ENCODE measurements at places on chromosomes 13 and 19.

DNA sequence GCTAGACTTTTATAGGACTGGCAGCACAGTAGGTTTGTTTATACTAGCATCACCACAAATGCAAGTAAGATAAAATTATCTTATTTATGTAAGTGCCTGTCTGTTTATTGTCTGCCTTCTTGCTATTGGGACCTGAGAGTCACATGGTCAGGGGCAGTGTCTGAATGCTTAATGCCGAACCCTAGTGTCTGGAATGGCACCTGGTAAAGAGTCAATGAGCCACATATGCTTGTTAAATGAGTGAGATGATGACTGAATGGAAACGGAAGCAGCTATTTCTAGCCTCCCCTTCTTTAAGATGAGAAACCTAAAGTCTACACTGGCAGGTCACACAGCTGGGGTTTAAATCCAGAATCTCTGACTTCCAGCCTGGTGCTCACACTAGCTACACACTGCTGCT is 92.2 kb downstream of the STOML3 start:
- no peak for DNase-seq

- peak; percentile 75 for DNase-seq
These were observed 77.0 kb downstream of the LRRC63 start for GRCh38 chr13:46288570-46289259.

DNA sequence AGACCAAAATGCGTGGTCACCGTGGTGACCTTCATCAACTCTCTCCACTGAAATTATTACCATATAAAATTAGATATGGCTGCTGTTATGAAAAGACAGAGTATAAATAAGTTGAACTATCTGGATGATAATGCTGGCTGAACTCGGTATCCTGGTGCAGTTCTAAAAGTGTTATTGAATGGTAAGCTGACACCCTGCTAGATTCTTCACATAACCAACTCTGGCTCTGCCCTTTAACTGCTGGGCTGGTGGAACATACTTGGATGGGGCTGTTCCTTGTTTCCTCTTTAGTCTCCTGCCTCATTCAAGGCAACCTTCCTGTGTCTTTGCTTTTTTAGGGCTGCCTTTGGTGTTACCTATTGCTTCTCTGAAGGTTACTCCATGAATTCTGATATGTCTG is 106.9 kb downstream of the FGF9 start:
- no peak for DNase-seq

DNA sequence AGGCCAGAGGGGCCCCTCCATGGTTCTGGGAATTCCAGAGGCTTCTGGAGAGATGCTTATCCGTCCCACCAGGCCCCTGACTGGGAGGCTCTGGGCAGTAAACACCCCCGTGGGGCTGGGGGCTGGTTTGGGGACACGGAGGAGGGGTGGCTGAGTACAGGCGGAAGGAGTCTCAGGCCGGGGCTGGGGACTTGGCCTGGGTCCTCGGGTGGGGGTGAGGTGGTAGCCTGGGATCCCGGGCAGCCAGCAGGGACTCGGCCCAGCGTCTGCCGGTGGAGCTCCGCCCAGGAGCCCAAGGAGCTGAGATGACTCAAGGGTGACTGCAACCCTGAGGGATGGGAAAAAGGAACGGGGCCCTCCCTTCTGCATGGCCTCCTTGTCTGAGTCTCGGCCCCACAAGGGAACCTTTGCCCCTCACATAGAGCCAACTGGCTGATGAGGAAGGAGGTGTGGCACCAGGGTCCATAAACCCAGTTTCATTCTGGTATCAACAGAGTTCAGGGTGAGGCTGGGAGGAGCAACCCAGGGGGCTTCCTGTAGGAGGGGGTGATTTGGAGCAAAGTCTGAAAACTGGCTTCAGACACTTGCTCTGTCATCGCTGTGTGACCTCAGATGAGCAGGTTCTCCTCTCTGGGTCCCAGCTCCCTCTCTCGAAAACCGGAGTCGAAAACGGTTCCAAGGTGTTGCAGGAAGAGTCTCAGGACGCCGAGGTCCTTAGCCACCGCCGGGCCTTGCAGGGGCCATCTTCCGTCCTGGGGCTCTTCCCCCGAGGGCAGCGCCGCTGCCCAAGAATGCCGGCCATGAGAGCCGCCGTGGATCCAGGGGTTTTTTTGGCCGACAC is 809 bp downstream of the MISP start:
- DNase-seq, result no peak

GRCh38 chr19:14603990-14604387 is 21.1 kb downstream of the CLEC17A start:
- DNase-seq, result no peak

DNA sequence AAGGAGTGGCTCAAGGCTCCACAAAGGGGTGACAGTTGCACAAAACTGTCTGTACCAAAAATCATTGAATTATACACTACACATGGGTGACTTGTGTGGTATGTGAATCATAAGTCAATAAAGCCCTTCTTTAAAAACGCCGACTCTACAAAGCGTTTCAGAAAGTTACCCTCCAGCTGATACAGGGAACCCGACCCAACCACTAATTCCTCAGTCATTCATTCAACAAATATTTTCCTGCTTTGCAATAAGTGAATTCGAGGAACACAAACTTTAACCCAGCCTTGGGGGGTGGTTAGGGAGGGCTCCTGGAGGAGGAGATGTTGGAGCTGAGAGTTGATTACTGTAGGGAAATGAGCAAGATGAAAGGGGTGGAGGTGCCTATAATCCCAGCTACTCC is 32.0 kb downstream of the LTBP4 start:
- DNase-seq, result no peak

GRCh38 chr13:110444226-110444653 is 117.3 kb downstream of the RAB20 start:
- DNase-seq, result no peak

- peak; percentile 41 for DNase-seq
These were observed 7.7 kb downstream of the IRF2BP1 start for GRCh38 chr19:45878043-45878794.

GRCh38 chr13:39918620-39919236 is 263.3 kb downstream of the COG6 start:
- no peak for DNase-seq

Data from common myeloid progenitor, CD34-positive (primary cell).